ENCODE measurements at places on chromosomes 12 and 14.

GRCh38 chr12:121803861-121804416 is at the start of gene SETD1B:
SETD1B (plus strand) TSS chr12:121804009; CDS start chr12:121804738, 729 bp downstream.
- DNase-seq, result no peak

GRCh38 chr12:823028-823698 is 70.8 kb downstream of the WNK1 start:
- no peak for DNase-seq

GRCh38 chr12:26966842-26967241 is 28.6 kb downstream of the FGFR1OP2 start:
- no peak for DNase-seq

- peak; percentile 10 for DNase-seq
Observed at GRCh38 chr12:8996682-8997405, 7.5 kb downstream of the KLRG1 start.

- DNase-seq, result no peak
Observed at GRCh38 chr14:104385531-104386101, 193.9 kb upstream of the C14orf180 start.

GRCh38 chr12:99979471-99979870 is 5.3 kb downstream of the ANKS1B start:
- DNase-seq, result no peak

- DNase-seq, result no peak
Observed at GRCh38 chr12:88509851-88510250, 70.4 kb downstream of the KITLG start.

GRCh38 chr14:73785834-73786635 is 65.6 kb upstream of the PTGR2 start:
- DNase-seq, result peak; percentile 78

DNA sequence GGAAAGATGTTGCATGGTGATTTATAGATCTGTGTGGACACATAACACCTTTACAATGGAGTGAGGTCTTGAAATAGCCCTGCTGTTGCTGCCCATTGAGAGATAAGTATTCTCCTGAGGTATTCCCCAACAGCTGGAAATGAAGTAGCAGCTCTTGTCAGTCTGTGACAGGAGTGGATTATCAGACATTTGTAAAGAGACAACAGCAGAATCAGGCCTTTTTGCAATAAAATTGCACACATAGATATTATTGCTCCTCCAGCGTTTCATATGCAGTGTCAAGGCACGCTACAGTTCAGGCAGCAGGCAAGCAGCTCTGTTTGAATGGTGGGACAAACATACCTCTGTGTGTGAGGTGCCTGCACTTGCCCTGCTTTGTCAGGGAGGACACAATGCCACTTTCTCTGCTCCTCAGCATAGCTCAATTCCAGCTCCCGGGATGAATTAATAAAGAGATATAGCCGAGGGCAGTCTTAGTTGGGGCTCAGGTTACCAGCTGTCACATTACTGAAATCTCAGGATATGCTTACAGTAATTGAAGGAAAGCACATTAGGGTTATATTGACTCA is 49.4 kb downstream of the BICD1 start:
- no peak for DNase-seq

- DNase-seq, result no peak
Observed at GRCh38 chr14:79627058-79627457, 584.2 kb downstream of the DIO2 start.

DNA sequence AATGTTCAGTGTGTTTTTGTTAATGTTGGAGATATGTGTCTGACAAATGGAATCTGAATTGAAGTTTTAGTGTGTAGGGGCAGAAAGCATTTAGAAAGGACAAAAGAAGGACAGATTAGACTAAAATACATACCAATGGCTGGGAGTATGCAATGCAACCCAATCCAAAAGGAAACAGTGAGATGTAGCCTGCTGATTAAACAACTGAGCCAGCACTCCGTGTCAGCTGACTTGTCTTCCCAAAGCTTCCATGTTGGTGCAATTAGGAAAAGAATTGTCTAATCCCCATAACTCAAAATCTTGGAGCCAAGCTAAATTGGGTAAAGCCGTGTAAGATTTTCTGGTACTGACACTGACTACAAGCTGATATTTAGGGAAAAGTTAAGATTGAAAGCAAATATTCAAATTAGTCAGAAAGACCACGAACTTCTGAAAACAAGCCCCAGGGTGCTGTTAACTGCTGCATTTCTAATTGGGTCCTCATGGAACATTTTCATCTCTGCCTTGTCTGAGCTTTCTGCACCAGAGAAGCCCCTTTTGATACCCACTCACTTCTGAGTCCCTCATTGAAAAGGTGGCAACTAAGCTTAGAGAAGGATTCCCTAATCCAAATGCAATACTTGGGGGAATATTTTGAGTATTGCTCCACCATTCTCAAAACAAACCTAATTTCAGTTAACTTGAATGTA is 109.1 kb downstream of the DAD1 start:
- DNase-seq, result no peak

- no peak for DNase-seq
Observed at GRCh38 chr12:6316921-6317692, 6.6 kb downstream of the PLEKHG6 start.

DNA sequence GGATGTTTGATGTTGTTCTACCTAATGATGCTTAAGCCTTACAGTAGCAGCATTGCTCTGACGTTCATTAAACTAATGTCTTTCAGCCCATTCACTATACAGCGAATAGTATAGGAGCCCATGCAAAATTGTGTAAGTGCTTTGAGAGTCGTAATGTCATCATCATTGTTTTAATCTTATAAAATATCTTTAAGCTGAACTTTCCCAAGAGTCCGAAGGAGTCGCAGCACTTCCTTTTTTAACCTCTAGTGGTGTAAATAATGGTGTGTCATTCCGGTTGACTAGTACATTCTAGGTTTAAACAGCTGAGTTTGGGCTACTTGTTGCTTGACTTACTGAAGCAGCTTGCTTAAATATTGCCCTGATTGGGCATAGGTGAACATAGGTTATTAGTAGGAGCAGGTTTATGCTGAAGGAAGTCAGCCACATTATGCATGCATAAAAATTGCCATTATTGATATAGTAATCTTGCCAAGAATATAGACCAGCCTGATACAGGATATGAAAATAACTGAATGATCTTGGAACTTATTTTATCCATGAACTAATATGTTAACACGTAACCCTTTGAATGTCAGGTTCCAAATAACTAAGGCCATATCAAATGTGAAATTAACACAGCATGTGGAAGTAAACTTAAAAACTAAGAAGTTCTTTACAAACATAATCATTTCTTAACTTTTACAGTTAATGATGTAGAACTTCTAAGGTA is 2.6 kb downstream of the WNK1 start:
- DNase-seq, result peak; percentile 67

DNA sequence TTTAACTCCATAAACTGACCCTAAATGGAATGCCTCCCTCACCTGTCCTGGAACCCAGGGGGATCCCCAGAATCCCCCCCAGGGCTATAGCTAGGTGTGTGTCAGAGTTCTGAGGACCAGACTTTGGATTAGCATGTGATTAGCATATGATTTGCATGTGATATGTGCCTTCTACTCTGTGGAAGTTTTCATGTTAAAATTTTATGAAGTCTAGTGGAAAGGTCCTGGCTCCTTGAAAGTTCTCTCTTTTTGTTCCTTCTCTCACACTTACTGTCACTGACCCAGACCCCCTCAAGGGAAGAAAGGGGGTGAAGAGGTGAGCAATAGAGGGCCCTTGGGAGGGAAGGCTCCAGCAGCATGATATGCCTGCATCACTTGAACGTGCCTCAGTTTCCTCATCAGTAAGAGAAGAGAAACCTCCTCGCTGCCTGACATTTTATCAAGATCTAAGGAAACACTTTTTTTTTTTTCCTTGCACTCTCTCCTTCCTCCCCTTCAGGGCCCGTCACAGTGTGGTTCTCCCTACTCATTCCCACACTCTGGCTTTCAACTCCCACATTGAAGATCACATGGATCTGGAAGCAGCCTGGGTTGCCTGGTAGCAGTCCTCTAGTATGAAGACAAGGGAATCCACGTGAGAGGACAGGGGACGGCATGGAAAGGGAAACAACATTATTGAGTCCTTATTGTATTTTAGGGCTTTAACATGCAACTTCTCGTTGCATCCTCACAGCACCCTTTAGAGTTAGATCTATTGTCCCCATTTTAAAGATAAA is 3.3 kb upstream of the C1QL4 start:
- no peak for DNase-seq

GRCh38 chr12:65454115-65454787 is 175.8 kb downstream of the MSRB3 start:
- no peak for DNase-seq

DNA sequence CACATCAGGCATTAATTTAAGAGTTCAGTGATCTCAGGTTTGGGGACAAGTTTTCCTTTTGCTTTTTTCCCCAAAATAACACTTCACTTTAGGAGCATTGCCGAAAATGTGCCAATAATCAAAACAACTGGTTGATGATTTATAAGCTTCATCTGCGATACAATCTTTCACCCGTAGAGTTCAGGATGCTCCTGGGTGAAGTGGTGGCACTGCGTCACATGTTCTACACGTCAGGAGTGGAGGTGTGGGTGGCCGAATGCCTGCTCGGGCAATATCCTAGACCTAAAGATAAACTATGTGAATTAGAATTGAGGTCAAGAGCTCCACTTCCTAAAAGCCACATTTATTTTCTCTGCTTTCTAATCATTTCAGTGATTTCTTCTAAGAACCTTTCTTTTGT is 70.9 kb upstream of the DICER1 start:
- no peak for DNase-seq

DNA sequence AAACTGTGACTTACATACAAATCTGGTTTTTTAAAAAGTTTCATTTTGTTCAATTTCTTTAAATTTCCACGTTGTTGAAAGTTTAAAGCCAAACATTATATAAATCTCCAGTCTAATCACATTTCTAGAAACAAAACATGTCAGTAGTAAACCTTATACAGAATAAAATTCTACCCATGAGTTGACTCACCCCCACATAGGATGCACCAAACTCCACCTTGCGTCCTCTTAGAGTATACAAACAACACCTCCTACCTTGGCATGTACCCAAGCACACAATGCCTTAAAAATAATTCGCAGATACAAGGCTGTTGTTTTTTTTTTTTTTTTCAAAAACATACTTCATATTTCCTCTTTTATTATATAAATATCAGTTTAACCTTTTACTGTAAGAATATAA is 3.3 kb downstream of the FBXL14 start:
- DNase-seq, result no peak

DNA sequence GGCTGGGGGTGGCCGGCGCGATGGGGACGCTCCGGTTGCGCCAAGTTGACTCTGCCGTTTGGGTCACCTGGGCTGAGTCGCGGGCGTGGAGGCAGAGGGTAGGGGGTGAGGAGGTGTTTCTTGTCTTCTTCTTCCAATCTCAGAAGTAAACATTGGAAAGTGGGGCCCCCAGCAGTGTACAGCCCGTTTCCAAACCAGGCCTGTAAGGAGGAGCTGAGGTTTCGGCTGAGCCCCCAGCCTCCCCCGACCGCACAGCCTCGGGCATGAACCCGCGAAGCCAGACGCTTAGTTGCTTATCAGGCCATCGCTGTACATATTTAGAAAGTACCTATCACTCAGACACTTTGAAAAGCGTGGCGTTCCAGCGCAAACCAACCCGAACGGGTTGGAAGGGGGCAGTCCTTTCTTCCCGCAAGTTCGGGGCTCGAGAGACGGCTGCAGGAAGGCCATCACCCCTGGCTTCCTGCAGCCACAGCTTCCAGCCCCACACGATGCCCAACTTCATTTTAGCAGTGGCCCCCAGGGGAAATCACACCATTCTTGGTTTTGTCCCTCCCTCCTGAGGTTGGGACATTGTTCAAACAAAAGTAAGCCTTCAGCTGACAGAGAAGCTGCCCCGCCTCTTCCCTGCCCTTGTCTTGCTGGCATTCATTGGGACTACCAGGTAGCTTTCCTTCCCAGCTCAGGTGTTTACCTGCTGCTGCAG is 164.1 kb downstream of the ZFP36L1 start:
- DNase-seq, result no peak

DNA sequence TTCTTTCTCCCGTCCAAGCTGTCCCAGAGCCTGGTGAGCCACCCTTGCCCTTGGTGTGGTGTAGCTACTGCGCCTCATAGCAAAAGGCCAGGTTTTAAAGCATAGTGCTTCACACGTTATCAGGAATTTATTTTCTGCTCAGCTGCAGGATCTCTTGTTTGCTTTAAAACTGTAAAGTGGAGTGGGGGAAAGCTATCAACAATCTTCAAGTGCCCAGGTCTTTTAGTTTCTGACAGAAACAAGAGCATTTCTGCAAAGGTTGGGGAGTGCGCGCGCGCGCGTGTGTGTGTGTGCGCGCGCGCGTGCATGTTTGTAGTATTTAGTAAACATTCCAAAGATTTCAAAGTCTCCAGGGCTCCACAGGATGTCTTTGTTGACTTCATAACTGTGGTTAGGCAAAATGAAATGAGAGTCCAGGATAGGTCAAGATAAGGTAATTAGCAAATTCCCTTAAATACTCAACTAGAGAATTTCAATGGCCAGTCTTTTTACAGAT is 45.5 kb downstream of the EML1 start:
- DNase-seq, result no peak

DNA sequence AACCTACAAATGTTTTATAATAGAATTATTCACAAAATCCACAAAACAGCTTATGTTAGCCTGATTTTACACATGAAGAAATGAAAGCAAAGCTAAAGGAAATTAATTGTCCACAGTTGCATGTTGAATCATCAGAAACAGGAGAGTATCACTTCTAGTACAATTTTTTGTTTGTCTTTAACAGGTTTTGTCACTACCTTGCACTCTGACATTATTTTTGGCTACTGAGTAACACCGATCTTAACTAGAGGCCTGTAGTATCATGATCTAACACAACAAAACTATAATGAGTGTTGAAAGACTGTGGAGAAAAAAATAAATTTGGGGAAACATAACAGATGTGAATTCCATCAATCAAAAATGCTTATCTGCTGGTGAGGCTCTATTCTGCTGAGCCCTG is 60.1 kb downstream of the TAOK3 start:
- DNase-seq, result no peak

DNA sequence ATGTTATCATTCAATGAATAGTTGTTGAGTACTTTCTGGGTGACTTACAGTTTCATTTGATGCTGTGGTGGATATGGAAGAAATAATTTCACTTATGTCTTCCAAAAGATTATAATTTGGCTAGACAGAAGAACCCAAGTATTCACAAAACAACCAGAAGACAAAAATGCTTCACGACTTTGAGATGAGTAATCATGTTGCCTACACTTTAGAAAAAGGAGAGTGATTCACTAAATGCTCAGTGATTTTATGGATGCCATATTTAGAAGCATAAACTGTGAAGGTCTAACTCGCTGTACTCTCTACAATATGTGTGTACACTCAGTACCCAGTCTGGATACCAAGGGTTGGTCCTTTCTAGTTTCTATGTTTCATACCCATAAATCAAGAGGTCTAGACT is 101.3 kb upstream of the E2F7 start:
- no peak for DNase-seq

DNA sequence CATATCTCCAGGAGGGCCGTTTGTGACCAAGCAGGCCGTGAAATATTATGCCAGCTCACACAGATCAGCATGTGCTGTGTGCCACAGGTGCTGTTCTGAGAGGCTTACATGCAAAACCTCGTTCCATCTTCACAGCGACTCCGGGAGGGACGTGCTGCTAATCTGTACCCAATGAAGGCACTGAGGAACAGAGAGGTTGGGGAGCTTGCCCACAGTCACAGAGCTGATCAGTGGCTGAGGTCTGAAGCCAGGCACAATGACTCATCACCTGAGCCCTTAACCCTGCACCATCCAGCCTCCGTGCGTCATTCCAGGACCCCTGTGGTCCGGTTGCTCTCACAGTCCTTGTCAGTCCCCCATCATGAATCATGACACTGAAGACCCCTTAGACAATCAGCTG is 66.7 kb downstream of the SLC6A12 start:
- DNase-seq, result no peak
